ENCODE measurements at places on chromosomes 12 and 14. TPM values are rescaled to one million over a fixed set of nuclear protein-coding genes. Genes with fewer than 3 reads are reported as not detected.

CIPC gene
- 24.9 TPM for total RNA-seq

DNA sequence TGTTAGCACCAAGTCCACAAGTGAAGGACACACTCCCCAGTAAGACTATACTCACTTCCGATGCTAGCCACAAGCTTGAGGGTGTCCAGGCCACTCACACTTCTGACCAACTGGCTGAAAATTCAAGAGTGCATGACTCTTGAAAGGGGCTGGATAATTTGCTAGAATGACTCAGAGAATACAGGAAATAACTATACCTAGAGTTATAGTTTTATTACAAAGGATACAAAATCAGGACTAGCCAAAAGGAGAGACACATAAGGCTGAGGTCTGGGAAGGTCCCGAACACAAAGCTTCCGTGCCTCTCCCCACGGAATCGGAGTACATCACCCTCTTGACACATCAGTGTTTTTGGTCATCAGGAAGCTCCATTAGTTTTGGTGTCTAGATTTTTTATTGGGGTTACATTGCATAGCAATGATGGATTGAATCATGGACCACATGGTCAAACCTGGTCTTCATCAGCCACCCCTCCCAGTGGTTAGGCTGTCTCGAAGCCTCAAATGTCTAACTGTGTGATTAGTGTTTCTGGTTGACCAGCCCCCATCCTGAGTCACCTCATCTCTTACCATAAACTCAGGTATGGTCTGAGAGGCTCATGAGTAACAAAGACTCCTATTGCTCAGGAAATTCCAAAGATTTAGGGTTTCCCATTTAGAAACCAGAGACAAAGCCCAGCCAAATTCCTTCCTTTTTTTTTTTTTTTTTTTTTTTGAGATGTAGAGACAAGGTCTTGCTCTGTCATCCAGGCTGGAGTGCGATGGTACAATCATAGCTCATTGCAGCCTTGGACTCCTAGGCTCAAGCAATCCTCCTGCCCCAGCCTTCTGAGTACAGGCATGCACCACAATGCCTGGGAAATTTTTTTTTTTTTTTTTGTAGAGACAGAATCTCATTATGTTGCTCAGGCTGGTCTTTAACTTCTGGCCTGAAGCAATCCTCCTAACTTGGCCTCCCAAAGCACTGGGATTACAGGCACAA is 472.0 kb upstream of the TBX3 start:
- H3K27ac ChIP-seq = no peak overlapping the region
- H3K36me3 ChIP-seq = no peaks in the 10 kb centered on the region
- H3K4me3 ChIP-seq = no peak overlapping the region
- no peaks in the 10 kb centered on the region for H3K4me1 ChIP-seq

KLHL33 gene
- 0.29 TPM for total RNA-seq

DNA sequence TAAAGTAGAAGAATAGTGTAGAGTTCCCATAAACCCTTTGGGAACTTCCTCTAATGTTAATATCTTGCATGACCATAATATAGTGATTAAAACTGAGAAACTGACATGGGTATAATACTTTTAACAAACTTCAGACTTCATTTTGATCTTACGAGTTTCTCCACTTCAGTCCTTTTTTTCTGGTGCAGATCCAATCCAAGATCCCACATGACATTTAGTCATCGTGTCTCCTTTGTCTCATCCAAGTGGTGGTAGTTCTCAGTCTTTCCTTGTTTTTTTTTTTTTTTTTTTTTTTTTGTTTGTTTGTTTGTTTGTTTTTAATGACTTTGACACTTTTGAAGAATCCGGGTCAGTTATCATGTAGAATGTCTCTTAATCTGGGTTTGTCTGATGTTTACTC is 179.2 kb downstream of the CACNA1C start:
- no peak for DNase-seq
- H3K27me3 ChIP-seq = peaks cover 4% of the 10 kb centered on the region
- no peaks in the 10 kb centered on the region for H3K36me3 ChIP-seq
- no peak overlapping the region for H3K4me3 ChIP-seq
- no peaks in the 10 kb centered on the region for H3K4me1 ChIP-seq
- H3K27ac ChIP-seq = no peak overlapping the region

AQP6 gene
- total RNA-seq = 0.35 TPM

DNA sequence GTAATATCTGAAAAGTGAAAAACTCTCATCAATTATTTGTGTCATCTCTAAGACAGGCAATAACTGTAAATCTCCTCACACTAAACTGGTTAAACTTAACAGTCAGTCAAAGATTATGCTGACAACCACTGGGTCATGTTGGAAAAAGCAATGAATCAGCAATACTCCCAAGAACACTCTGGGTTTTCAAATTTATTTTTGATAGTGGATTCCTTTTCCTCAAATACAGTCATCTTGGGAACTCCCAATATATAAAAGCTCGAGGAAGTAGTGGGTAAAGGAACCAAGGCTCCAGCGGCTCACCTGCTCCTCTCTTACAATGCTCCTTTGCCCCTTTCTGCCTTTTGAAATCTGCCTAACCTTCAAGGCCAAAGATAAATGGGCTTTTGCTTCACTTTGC is 70.0 kb downstream of the ARMH4 start:
- H3K27me3 ChIP-seq = peaks cover 3% of the 10 kb centered on the region
- no peak overlapping the region for H3K4me3 ChIP-seq
- H3K36me3 ChIP-seq = no peaks in the 10 kb centered on the region
- no peak for DNase-seq

GRCh38 chr12:110689281-110690126 is 589 bp upstream of the HVCN1 start:
- H3K27ac ChIP-seq = peak overlapping the region; percentile 71
- peaks cover 17% of the 10 kb centered on the region for H3K4me1 ChIP-seq
- no peaks in the 10 kb centered on the region for H3K27me3 ChIP-seq
- peak overlapping the region; percentile 67 for H3K4me3 ChIP-seq
- peak; percentile 86 for DNase-seq

OVCH1 gene
- 2.0 TPM for total RNA-seq
